Activated CD4-positive, alpha-beta T cell treated with anti-CD3 and anti-CD28 coated beads, Interleukin-2, amount 10 ng/mL, durations not matched to agents 7 days and 5 days (primary cell): ENCODE measurements at places on chromosomes 7 and 10.

DNA sequence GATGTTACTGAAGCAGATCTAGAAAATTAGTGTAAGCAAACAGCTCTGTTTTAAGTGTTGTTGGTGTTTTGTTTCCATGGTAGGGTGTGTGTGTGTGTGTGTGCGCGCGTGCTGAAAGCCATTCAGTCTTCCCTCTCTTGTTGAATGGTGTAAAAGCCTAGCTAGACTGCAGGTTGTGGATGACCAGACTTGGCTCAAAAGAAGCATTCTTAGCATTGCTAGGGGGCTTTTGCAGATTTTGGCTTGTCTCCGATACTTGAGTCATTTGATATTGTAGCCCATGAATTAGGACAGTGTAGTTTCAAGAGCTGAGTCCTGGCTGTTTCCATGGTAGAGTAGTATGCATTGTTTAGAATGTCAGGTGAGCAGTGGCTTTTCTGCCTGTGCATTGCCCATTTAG lies 99.1 kb downstream of the SND1 start:
- no peak for DNase-seq

DNA sequence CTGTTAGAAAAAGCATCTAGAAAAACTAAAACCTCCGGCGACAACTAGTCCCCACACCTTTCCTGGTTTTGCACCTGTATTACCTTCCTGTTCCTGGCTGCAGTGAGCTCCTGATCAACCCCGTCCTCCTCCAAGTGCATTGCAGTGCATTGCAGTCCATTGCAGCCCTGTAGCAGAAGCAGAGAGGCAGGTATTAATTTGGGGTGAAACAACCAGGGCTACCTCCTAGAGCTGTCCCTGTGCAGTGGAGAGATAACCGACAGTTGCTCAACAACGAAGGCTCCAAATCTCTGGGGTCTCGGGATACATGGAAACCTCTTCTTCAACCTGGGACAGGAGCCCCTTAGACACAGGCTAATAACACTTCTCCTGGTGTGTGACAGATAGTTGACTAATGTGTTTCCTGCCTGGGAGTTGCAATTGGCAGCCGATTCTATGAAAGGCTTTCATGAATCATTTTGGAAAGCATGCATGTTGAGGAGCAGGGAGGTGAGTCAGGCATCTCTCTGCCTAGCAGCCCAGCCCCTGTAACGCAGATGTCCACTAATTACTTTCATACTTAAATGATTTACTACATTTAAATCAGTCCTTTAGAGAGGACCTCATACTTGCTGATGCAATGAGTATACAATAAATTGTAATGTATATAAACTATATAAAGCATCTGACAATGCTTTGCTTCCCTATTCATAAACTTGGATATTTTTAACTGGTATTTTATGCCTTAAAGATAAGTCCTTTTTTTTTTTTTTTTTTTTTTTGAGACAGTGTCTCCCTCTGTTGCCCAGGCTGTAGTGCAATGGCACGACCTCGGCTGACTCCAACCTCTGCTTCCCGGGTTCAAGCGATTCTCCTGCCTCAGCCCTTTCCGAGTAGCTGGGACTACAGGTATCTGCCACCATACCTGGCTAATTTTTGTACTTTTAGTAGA lies 59.0 kb downstream of the PRR15 start:
- DNase-seq, result no peak

GRCh38 chr10:60170250-60170649 lies 219.4 kb downstream of the ANK3 start:
- DNase-seq, result no peak

DNA sequence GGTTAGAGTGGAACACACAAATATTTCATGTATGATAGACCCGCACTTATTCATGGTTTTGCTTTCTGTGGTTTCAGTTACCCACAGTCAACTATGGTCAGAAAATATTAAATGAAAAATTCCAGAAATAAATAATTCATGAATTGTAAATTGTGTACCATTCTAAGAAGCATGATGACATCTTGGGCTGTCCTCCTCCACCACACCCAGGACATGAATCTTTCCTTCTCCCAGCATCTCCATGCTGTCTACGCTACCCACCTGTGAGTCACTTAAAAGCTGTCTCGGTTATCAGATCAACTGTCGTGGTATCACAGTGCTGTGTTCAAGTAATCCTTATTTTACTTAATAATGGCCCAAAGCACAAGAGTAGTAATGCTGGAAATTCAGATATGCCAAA lies 419.6 kb upstream of the NRP1 start:
- DNase-seq, result no peak

GRCh38 chr7:154914308-154914995 lies 88.5 kb downstream of the PAXIP1 start:
- no peak for DNase-seq

GRCh38 chr7:111012799-111013675 lies 77.9 kb upstream of the LRRN3 start:
- peak; percentile 79 for DNase-seq

DNA sequence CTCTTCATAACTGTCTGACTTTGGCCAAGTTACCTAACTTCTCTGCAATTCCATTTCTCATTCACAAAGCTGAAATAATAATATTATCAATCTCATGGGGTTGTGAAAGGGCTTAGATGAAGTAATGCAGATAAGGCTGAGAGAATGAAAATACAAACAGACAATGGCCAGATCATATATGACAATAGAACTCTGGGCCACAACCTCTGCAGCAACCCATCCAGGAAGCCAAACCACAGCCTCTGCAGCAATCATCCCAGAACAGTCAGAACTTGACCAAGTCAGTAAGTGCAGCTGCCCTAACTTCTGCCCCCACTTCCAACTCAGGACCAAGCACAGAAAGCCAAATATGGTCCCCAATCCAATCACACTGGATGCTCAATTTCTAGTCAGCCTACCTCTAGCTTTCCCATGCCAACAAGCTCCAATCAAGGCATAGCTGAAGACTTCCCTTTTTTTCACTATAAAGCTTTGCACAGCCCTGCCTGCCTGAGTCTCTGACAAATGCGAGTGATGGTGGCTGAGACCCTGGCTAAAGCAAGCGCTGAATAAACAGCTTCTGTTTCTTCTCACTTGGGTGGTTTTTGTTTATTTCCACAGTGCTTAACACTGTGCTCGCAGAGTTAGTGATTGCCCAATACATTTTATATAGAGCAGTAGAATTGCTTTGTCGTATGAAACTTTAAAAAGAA lies 34.8 kb upstream of the TNPO3 start:
- DNase-seq, result peak; percentile 12

- DNase-seq, result peak; percentile 60
Measured at GRCh38 chr7:73811760-73812168, 19.0 kb upstream of the CLDN4 start.

GRCh38 chr10:61898435-61898778 lies 3.1 kb upstream of the ARID5B start:
- no peak for DNase-seq

DNA sequence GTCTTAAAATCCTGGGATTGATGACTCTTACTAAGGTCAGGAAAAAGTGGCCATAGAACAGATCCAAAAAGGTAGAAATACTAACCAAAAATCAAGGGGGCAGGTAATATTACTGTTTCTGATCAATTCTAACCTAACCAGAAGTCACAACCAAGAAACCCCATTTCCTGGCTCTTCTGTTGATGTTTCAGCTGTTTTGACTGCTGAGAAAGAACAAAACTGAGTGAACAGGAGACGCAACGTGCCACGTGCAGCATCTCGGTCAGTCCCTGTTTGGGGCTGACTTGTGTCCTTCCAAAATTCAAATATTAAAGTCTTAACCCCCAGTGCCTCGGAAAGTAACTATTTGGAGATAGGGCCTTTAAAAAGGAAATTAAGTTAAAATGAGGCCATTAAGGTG lies 56.8 kb downstream of the JAZF1 start:
- DNase-seq, result no peak

DNA sequence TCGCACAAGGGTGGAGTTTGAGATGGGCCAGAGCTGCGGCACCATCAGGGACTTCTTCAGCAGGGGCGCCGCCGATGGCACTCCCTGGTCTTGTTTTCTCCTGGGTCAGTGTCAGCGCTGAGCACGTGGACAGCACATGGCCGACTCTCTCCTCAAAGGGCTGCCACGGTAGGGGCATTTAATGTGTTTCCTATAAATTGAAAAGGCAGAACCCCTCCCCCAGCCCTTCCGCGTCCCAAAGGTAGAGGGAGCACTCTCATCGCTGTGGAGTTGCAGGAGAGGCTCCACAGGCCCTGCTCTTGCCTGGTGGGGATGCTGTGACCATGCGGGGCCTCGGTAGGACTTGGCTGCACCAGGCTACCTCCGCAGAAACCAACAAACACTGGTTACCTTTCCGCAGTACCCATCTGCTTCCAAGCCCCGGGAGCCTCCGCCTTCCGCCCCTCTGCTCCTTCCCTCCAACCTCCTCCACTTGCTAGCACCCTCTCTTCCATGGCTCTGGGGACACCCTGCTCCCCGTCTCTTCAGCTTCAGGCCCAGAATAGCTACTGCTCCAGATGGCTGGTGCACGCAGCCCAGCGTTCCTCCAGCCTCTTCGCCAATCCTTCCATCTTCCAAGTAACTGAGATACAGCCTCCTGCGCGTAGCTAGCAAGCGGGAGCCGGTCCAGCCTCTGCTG lies 166.3 kb upstream of the ADCY1 start:
- no peak for DNase-seq

GRCh38 chr10:111677759-111678158 lies 505.8 kb downstream of the GPAM start:
- no peak for DNase-seq

- no peak for DNase-seq
Measured at GRCh38 chr7:19069842-19070241, 47.6 kb downstream of the TWIST1 start.

DNA sequence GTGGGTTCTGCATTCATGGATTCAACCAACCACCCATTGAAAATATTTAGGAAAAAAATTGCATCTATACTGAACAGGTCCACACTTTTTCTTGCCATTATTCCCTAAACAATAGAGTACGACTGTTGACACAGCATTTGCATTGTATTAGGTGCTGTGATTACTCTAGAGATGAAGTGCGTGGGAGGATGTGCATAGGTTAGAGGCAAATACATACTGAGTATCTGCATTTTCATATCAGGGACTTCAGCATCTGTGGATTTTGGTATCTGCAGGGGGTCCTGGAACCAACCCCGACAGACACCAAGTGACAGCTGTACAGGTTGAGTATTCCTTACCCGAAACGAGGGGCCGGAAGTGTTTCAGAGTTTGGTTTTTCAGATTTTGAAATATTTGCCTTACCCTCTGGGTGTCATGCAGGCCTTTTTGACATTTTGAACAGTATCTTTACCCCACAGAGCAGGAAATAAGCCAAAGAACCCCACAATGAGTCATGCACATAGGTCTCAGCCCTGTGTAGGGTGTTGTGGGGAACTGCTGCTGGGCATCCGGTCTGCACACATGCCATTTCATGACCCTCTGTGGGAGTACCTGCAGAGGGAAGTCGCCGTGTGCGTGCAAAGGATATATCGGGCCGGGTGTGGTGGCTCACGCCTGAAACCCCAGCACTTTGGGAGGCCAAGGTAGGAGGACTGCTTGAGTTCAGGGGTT lies 14.5 kb downstream of the NUDT5 start:
- peak; percentile 77 for DNase-seq

DNA sequence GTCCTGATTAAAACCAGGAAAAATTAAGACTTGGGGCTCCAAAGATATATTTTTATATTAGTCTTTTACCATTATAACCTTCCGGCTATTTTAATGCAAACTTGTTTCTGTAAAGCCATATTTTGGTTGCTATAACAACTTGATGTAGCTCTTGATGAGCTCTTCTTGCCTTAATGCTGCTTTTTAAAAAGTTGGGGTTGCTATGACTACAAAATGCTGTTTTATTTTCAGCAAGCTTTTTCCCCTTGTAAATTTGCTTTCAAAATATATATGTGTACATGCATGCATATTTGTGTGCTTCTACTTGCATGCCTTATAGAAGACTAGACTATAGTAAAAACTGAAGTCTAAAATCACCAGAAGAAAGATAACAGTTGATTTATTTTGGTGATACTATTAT lies 99.7 kb downstream of the CSTF2T start:
- no peak for DNase-seq

GRCh38 chr10:16521311-16522016 lies at the start of gene C1QL3:
Gene C1QL3, minus strand, starts transcription at chr10:16521879. Its CDS starts 814 bp downstream, at chr10:16521065.
- peak; percentile 40 for DNase-seq

DNA sequence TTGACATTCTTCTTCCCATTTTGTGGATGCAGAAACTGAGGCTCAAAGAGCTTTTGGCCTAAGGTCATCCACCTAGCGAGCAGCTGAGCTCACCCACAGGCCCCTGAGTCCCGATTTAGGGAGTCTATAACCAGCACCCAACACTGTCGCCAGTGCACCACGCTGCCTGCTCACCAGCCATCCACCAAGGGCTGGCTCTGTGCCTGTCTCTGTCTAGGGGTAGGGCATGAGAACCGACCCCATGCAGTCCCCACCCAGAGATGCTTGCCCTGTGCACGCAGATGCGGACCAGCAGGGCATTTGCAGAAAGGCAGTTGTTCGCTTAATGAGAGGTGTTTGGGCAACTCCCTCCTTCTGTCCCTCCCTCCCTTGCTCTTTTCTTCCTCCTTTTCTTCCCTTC lies 97.2 kb downstream of the GRK5 start:
- DNase-seq, result no peak

DNA sequence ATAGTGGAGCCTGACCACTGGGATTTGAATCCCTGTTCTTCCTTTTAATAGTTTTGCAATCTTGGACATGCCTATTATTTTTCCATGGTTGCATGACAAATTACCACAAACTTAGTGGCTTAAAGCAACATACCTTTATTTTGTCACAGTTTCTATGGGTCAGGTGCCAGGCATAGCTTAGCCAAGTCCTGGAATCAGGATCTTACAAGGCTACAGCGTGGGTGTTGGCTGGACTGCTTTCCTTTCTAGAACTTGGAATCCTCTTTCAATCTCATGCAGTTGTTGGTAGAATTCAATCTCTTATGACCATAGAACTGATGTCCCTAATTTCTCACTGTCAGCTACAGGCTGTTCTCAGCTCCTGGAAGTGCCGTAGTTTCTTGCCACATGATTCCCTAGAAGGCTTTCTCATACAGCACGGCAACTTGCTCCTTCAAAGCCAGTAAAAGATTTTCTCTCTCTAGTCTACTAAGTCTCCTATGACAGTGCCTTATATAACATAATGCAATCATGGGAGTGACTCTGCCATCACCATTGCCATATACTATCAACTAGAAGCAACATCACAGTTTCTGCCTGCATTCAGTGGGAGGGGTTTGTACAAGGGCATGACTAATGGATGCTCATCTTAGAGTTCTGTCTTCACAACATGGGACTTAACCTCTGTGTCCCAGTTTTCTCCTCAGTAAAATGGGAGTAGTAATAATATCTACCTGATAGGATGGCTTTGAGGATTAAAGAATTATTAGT lies 243.4 kb upstream of the FZD1 start:
- no peak for DNase-seq

DNA sequence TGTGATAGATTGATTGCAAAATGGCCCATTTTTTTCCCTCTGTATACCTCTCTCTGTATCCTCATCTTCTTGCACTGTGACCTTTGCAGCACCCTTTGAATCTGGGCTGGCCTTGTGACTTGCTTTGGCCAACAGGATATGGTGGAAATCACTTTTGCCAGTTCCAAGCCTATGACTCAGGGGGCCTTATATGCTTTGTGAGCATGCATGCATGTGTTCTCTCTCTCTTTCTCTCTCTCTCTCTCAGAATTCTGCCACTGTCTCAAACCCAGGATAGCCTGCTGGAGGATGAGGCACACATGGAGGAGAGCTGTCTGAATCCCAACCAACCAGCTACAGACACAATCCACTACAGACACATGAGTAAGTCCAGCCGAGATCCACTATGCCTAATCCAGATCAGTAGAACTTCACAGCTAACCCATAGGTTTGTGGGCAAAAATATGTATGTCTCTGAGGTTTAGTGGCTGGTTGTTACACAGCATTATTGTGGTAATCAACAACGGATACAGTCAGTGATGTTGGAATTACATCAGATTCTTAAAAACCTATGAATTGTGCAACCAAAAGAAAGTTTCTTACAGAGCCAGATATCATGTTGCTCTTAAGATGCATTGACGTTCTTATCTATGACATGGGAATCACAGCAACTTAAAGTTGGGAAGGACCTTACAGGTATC lies 41.8 kb upstream of the ABCB4 start:
- DNase-seq, result no peak
